ENCODE measurements at places on chromosomes 3 and 15.

DNA sequence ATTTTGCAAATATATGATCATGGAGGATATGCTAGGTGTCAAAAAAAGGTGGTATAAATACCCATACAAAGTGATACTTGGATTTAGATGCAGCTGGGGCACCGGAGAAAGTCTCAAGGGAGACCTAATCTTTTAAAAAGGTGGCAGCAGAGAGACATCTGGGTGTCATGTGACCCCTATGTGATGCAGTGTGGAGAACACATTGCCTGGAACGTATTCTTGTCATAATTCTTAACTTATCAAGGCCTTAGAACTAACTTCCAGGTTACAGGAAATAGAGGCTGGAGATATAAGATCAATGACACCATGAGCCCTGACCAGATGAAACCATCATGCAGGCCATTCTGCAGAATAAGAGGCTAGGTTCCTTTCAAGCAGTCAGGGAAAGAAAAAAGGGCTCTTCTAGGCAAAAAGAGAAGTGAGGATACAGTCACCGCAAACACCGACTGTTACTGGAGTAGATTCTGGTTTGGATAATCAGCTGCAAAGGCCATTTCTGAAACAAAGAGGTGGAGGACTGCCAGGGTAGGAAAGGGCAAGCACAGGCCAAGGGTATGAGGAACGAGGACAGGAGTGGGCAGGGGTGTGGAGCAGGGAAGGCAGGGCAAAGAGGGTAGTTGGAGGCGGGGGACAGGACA, 100.6 kb downstream of the OXNAD1 start:
- DNase-seq = no peak

GRCh38 chr15:60362321-60363086, 35.3 kb downstream of the ANXA2 start:
- peak; percentile 84 for DNase-seq

DNA sequence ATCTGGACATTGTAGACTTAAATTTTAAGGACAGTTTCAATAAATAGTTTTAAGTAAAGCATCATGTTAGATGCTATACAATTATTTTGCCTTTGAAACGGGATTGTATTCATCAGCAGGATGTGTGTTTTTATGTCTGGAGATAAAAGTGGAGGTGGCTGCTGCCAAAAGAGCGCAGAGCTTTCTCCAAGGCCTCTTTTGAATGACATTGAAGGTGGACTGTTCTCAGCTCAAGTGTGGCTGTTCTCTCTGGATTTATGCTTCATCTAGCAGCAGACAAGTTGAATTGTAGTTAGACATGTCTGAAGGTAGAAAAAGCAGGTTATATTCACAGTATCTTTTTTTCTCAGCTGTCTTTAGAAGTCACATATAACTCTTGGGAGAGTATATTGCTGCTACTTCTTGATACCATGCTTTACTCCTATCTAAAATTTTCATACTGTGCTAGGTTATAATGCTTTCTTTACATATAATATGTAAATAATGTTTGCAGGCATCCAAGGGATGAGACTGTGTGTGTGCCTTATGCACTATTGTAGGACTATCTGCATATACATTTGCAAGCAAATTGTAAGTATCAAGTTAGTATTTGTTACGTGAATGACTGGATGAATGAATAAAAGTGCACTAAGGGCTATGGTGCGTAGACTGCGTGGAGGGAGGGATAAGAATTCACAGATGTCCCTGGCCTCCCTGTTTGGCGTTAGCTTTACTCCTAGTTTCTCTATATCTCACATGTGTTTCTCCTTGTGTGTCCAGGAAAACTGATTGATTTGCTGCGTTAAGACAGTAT, 340.1 kb downstream of the NAALADL2 start:
- no peak for DNase-seq

DNA sequence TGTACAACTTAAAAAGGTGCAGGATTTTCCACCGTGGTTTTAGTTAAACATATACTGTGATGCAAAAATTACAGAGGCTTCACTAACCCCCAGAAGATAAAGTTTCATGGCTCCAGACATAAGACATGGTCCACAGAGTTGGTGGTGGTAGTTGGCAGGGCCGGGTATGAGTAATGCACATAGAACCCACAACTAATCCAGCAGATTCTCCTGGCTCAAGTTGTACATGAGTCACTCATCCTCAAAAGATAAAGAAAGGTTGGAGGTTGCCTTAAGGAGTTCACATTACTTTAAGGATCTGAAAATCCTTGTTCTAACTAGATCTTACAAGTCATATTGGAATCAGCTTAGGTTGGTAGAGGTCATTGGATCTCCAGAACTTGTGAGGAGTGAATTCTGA, 98.3 kb upstream of the ZBTB20 start:
- peak; percentile 87 for DNase-seq

DNA sequence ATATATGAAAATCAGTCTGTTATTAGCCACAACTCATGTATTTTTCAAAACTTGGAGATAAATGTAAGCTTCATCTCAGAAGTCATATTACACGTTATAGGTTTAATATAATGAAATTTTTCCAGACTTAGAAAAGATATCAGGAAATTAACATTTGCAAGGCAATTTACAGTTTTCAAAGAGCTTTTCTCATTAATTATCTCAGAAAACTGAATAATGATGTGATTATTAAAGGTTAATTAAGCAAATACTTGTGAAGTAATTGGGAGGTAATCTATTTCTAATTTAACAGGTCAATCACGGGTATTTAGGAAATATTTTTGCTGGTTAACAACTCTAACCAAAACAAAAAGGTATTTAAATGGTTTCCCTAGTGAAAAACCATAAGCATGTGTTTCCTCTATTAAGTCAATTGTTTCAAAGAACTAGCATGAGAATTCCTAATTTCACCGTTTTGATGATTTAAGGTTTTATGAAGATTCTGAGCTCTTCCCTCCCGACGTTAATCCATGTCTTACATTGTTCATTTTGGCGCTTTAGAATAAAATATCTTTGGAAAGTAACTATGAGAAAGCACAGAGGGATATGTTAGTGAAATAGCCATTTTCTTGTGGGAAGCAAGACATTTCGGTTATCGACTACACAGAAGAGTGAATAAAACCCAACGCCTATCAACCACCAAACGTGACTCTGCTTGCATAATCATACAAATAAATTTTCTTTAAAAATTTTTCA, 1.5 kb upstream of the NEO1 start:
- no peak for DNase-seq

GRCh38 chr15:44243829-44244228, 44.7 kb upstream of the GOLM2 start:
- DNase-seq = no peak

GRCh38 chr3:160400702-160401150, 1.3 kb downstream of the SMC4 start:
- no peak for DNase-seq

GRCh38 chr15:97200161-97200560, 760.3 kb upstream of the ARRDC4 start:
- peak; percentile 65 for DNase-seq

- peak; percentile 56 for DNase-seq
Observed at GRCh38 chr15:85831415-85832113, 36.8 kb upstream of the KLHL25 start.

DNA sequence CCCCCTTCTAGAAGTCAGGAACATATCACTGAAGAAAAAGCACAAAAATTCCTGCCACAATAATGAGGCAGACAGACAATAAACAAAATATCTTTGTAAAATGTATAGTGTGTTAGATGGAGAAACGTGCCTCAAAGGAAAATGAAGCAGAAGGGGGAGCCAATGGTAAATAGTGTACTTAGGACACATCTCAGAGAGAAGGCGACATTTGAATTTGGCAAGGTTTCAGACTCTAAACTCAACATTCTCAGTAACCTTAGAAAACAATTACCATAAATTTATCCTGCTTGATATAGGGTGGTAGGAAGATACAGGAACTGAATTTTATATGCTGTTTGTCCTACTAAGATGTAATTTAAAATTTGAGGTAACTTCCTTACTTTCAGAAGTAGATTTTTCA, 52.6 kb upstream of the PTX3 start:
- no peak for DNase-seq

DNA sequence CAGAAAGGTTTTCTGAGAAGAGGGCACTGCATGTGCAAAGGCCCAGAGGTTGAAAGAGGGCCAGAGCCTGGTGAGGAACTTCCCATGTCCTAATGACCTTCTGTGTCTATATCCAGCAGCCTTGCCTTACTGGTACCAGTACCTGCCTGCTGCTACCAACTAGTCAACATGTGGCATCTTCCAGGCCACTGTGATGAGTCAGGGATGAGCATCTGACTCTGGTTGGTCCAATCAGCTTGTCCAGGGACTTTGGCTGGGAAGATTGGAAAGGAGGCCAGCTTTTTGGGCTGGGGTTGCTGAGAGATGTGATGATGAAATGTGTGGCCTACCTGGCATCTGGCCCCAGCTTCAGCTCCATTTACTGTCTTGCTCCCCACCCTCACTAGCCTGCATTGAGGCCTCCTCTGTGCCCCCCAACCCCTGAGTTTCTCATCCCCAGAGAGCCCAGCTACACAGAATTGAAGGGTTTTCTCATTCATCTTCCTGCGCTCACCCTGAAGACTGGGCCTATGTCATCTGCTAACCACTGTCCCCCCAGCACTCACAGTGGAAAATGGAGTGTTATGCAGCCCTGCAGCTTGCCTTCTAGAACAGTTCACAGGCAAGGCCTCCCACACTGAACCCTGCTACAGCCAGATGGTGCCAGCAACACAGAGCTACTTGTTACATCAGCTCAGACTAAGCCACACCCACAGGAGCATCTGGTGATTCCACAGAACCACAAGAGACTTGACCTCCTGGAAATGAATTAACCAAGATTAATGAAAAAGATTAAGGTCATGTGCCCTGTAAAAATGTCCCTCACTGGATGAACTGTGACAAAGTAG, 1.3 kb upstream of the TWF2 start:
- DNase-seq = peak; percentile 98

- DNase-seq = no peak
Observed at GRCh38 chr15:93252780-93253179, 163.8 kb upstream of the RGMA start.

GRCh38 chr15:44715142-44715796, 4.0 kb downstream of the B2M start:
- no peak for DNase-seq

- no peak for DNase-seq
Observed at GRCh38 chr15:93982226-93982727, 249.1 kb upstream of the MCTP2 start.

- DNase-seq = no peak
Observed at GRCh38 chr3:14605067-14605466, 46.5 kb upstream of the CCDC174 start.

- peak; percentile 90 for DNase-seq
Observed at GRCh38 chr15:63372018-63372705, 9.5 kb downstream of the CA12 start.

DNA sequence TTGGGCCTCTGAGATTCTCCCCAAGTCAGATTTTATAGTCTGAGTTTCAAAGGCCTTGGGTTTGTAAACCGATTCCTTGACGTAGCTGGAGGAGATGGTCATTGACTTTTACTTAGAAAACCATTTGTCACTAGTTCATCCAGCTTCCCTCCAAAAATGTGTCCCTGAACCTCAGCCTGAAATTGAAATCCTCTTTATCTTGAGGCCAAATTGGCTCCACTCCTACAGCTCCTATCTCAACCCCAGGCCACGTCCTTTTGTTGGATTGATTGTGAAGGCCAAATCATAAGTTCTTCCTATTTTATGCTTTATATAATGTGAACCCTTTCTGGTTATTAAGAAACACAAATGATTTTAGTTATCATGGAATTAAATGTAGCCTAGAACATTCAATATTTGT, 193.9 kb upstream of the SUCLG2 start:
- DNase-seq = no peak
